SW 1271 (cell line): ENCODE measurements at places on chromosomes 7 and 10.

GRCh38 chr10:84213076-84213475 is 12.3 kb downstream of the LRIT2 start:
- DNase-seq, result no peak

DNA sequence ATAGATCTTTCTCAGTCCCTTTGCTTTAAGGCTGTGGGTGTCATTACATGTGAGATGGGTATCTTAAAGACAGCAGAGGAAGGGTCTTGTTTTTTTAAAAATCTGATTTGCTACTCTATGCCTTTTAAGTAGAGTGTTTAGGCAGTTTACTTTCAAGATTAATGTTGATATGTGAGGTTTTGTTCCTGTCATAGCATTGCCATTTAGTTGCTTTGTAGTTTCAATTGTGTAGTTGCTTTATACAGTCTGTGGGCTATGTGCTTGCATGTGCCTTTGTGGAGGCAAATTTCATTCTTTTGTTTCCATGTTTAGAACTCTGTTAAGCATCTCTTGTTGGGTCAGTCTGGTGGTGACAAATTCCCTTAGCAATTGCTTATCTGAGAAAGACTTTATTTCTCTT is 54.6 kb downstream of the ZNF783 start:
- no peak for DNase-seq

GRCh38 chr7:103010211-103010610 is 64.4 kb downstream of the FBXL13 start:
- no peak for DNase-seq

DNA sequence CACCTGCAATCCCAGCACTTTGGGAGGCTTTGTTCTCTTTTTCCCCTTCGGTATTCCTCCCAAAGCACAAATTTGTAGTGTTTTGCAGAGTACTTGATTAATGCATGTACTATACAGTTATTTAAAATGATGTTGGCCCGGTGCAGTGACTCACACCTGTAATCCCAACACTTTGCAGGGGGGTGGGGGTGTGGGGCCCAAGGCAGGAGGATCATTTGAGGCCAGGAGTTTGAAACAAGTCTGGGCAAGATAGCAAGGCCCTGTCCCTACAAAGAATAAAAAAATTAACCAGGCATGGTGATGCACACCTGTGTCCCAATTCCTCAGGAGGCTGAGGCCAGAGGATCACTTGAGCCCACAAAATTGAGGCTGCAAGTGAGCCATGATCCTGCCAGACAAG is 26.8 kb upstream of the FOXK1 start:
- DNase-seq, result no peak

- no peak for DNase-seq
Observed at GRCh38 chr10:89879121-89879520, 177.7 kb downstream of the KIF20B start.

GRCh38 chr10:2759233-2759632 is 308.1 kb upstream of the PFKP start:
- no peak for DNase-seq

- DNase-seq, result no peak
Observed at GRCh38 chr7:14446829-14447228, 455.7 kb downstream of the DGKB start.

DNA sequence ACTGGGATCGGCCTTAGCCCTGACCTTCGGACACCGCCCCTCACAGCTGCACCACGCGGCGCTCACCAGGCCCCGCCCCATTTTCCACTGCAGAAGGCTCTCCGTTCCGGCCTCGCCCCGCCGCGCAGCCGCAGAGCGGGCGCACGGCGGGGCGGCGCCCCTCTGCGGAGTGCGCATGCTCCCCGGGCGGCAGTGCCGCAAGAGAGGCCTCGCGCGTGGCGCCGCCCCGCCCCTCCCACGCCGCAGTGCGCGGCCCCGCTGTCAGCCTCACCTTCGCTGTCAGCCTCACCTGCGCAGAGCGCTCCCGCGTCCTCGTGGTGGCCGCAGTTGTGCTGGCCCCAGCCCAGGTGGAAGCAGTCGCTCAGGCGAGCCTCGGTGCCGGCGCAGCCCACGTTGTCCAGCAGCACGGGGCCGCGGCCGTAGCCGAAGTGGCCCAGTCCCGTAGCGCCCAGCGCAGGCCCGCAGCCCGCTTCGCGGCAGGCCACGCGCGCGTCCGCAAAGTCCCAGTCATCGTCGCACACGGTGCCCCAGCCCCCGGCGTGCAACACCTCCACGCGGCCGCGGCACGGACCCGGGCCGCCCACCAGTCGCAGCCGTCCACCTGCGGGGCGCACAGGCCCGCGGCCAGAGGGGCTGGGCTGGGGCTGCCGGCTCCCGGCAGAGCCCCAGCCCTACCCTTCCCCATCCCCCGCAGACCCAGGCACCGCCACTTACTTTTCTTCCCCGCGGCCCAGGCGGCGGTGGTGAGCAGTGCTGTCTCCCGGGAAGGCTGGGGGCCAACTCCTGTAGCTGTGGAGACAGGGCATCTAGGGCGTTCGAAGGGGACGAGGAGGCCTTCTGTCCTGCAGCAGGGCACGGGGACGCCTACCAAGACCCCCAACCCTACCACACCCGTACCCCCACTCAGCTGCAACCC is 16.1 kb downstream of the SSC4D start:
- peak; percentile 66 for DNase-seq

DNA sequence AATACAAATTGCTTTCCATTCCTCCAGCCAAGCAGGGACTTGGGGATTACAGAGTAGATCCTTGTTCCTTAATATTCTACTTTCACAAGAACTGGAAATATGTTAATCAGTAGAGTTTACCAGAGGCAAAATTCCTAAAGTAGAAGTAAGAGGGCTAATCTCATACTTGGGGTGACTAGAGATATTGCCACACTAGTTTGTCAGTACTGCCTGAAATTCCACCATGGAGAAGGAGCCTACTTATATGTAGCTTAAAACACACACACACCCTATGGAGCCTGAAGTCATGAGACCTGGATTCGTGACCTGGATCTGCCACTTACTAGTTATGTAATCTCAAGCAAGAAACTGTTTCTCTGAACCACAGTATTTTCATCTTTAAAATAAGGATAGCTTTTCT is 33.9 kb downstream of the STRIP2 start:
- no peak for DNase-seq

DNA sequence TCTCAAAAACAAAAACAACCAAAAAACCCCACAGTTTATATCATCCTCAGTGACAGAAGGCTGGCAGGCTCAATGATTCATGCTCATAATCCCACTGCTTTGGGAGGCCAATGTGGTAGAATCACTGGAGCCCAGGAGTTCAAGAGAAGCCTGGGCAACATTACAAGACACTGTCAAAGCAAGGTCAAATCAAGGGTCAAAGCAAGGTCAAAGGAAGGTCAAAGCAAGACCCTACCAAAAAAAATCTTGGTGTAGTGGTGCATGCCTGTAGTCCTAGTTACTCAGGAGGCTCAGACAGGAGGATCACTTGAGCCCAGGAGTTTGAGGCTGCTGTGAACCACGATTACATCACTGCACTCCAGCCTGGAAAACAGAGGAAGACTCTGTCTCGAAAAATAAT is 14.2 kb upstream of the NPC1L1 start:
- no peak for DNase-seq

DNA sequence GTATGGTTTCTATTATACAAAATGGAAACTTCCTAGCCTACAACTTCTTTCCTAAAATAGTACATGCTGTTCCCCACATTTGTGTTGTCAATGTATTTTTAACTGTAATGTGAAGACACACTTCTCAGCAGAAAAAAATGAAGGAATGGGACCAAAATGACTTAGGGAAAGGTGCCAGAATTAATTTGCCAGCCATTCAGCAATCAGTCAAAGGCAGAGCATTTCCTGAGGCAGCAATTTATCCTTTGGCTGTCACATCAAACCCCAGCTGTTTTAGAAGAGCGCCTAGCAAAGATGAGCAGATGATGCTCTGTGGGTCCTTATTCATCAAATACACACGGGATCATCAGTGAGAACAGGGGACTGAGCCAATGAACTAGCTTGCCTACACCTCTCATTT is 592.5 kb downstream of the KCNMA1 start:
- no peak for DNase-seq

DNA sequence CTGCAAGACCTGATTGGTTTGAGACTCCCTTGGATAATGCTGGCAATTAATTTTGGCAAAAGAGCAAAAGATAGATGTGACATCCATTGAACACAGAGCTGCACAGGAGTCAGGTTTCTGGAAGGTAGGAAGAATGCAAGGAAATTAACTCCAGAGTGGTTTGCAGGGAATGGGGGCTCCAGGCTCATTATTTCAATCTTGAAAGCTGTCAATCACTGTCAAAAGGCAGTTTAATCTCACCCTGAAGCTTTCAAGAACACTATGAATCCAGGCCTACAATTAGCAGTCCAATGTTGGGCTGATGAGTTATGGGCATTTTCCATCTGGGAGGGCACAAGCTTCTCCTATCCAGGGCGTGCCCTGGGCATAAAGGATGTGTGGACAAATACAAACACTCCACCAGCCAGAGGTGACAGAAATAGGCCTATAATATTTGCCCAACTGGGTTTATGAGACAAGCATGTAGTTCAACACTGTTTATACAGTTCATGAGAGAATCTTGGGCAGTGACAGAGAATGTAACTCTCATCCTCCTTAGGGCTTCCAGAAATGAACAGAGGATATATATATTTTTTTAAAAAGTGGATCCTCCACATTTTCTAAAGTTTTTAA is 80.5 kb downstream of the KCNMA1 start:
- DNase-seq, result no peak
